GOT3 (cell line): ENCODE measurements at places on chromosomes 2 and 18.

DNA sequence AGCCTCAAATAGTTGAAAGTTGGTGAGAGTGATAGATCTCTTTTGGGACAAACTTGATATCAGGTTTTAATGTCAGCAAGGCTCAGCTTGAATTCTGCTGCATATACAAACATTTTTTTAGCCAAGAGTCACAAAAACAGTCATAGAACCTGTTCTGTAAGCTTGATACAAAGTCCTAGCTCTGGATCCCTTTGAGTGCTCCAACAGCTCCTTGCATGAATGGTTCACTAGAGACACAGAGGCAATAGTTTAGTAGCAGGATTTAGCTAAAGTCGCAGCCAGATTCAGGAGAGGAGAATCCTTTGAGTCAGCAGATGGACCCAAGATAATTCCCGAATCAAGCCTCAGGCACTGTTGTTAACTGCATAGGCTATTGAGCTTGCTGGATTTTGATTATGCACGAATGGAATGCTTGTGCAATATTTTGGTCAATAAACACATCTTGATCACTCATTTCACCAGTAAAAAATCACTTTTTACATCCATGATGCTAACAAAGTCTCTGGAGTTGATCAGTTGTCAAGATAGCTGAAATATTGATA lies 148.6 kb downstream of the KLHL14 start:
- DNase-seq: no peak

DNA sequence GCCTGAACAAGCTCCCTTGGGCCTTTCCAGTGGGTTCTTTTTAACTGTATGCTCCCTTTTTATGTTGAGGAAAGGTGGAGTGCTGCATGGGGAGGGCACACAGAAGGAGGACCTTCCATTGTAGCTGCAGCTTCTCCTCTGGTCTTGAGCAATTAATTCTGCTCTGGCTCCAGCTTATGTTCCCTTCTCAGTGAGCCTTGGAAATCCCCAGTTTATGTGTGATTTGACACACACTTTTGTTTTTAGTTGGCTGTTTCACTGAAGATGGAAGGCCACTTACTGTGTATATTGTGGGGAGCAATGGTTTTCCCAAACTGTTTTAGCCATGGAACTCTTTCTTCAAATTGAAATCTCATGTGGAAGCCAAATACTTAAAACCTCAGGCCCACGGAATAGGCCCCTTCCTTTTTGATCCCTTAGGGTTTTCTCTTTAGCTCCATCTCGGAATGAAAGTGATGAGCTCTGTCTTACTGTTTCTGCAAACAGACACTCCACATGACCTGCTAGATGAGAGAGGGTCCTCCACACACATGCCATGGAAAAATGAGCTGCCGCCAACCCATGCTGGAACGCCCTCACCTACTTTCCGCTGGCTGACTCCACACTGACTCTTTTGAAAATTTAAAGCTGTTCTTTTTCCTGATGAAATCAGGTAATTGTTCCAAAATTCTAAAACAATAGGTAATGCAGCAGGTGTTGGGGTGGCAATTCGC lies 280.9 kb upstream of the SIX2 start:
- no peak for DNase-seq

GRCh38 chr18:23230686-23231085 lies 95.4 kb downstream of the CABLES1 start:
- no peak for DNase-seq

DNA sequence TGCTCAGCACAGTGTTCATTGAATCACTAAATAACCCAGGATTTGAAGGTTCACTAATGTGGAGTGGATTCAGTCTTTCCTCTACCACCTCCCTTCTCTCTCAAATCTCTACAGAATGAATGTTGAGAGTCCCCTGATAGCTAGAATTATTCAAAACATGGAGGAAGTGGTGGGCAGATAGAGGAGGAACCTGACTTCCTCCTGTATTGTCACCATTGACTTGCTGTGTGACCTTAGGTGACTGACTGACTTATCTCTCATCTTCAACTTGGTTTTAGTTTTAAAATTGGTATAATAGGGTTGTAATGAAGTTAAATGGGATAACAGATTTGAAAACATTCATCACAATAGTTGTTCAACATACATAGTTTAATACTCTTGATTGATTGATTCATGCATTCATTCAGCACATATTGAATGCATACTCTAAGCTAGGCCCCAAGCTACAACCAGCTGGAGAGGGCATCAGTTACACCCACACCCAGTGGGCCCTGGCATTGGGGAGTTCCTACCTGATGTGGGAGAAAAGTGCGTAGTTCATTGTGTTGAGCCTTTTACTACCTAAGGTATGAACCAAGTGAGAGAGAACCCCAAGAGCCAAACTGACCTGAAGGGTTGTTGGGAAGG lies 96.0 kb downstream of the WDR7 start:
- no peak for DNase-seq

- no peak for DNase-seq
These were observed 225.8 kb downstream of the PTGR3 start for GRCh38 chr18:74982946-74983635.

DNA sequence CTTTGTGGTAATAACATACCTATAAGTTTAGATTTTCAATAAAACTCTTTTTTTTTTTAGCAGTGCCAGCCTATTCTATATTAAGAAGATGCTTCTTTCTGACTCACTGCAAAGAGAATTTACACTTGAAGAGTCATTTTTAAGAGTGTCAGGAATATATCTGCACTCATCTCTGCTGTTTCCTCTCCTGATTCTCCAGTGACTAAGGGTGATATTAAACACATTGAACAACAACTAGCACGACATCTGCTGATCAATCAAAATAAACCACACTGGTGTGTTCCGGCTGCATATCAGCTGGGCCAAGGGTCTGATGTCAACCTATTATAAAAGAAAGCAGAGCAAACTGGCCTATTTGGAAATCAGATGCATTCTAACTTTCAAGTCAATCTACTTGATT lies 15.0 kb downstream of the RAB27B start:
- no peak for DNase-seq

DNA sequence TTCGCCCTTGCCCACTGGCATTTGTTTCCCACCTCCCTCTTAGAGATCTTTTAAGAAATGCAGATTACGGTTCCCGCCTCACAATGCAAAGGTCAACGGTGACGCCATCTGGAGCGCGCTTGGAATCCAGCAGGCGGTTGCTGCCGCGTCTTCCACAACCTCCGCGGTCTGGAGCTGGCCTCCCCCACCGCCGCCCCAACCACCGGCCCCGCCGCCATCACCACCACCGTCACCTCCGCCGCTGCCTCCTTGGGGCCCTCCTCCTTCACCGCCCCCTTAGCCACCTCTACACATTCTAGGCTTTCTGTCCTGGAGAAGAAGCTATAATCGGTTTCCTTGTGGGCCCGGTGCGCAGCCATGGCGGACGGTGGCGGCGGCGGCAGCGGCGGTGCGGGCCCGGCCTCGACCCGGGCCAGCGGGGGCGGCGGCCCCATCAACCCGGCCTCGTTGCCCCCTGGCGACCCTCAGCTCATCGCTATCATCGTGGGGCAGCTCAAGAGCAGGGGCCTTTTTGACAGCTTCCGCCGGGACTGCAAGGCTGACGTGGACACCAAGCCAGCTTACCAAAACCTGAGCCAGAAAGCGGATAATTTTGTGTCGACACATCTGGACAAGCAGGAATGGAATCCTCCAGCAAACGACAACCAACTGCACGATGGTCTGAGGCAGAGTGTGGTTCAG lies at the start of gene BOD1L2:
Gene BOD1L2, plus strand, starts transcription at position 132 of the 681 bp plus-strand sequence. Its CDS starts 226 bp downstream, at position 358.
- no peak for DNase-seq

- DNase-seq: no peak
These were observed 107.1 kb upstream of the POU3F3 start for GRCh38 chr2:104746858-104747257.

- DNase-seq: no peak
These were observed 153.1 kb upstream of the KLHL29 start for GRCh38 chr2:23231865-23232264.

GRCh38 chr2:157840568-157841156 lies 35.5 kb downstream of the ACVR1 start:
- no peak for DNase-seq

GRCh38 chr2:29723255-29724001 lies 198.0 kb downstream of the ALK start:
- no peak for DNase-seq

DNA sequence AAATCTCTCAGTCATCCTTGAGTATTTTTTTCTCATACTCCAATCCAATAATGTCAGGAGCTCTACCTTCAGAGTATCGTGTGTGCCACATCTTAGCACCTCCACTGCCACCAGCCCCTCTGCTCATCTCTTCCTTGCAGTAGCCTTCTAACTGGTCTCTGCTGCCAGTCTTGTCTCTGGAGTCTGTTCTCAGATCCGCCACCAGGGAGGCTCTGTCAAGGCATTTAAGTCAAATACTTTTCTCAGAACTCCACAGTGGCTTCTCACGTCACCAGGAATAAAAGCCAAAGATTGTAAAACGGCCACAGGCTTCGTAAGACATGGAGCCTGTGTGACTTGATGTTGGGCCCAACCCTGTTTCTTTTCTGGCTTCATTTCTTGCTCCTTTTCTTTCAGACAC lies 7.1 kb downstream of the UNC50 start:
- no peak for DNase-seq

- DNase-seq: no peak
These were observed 4.3 kb upstream of the SALL3 start for GRCh38 chr18:78975292-78975691.

GRCh38 chr2:46382331-46383112 lies 85.3 kb downstream of the EPAS1 start:
- DNase-seq: no peak

DNA sequence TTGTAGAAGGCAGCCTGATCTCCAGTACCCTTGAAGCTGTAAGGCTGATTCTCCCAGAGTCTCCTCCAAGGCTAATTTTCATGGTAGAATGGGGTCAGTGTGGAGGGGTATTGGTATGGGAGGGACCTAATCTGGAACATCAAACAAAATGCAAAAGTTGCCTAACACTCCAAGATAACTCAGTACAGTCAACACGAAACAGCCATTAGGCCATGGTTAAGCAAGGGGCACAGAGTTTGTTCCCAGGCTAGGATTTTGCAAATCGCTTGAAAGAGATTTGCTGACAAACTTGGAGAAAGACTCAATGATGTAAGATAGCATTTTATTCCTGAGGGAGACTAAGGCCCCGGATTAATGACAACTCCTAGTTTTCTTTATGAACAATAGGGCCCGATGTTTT lies 5.4 kb downstream of the PID1 start:
- no peak for DNase-seq

- DNase-seq: no peak
These were observed 8.4 kb upstream of the MAL start for GRCh38 chr2:95017071-95017501.

DNA sequence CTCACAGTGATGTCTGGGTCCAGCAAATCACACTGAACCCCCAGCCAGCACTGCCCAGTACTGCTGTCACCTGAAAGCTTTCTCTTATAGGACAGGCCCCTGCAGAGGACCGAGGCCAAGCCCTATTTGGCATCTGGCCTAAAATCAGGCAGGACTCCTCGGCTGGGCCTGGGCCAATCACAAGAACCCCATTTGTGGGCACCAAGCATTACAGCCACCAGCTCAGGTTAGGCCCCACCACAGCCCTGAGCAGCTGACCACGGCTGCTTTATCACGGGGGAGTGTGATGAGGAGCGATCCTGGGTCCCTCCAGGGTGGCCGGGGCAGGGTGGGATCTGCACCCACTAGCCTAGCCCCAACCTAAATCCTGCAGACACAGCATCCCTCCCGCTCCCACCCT lies 8.2 kb downstream of the BIN1 start:
- no peak for DNase-seq
